ENCODE measurements at places on chromosomes 11 and 22.
A peak's percentile ranks its signal among the peaks of the same experiment; 100 is the strongest.

DNA sequence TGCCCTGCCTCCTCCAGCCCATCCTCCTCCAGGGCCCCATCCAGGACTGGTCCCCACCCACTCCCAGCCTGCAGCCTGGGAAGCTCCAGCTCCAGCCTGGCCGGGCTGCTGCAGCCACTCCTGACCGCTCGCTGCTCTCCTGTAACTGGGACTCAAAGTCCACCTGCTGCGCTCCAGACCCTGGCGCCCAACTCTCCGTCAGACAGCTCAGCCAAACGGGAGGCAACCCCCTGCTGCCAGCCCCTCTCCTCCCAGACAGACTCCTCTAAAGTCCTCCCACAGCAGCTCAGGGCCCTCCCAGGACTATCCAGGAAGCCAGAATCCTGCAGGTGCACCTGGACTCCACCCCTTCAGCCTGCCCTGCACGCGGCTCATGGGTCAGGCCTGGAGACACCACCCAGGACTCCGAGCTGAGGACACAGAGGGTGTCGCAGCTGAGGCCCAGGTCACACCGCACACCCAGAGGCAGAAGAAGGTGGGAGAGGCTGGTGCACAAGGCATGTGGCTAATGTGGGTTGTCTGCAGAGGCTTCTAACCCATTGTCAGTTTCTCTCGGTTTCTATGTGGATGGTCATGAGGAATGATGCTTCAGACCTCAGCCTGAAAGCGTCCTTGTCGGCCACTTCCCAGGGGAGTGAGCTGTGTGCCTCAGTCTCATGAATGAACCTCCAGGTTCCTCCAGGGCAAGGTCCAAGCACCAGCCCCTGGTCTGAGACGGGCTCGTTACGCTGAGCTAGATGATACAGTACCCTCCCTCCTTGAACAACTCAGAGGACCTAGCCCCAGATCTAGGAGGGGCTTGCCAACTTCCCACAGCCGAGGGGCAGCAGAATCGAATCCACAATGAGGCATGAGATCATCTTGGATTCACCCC is 1514.8 kb downstream of the TBC1D22A start:
- no peak for DNase-seq

DNA sequence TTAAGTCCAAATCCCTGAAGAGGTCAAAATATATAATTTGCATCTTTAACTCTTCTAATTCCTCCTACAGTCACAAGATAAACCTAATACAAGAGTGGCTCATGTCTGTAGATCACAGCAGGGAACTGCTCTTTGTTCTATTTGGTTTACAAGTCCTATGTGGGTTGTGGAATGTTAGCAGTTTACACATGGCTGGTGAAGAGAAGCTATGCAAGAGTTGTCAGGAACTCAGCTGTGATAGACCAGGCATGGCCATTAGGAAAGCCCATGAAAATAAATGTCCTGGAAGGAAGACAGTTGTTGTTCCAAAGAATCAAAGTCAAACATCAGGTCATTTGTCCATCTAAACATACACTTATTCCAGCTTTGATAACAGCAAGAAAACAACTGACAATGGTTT is 312.4 kb upstream of the PITPNB start:
- peak; percentile 78 for DNase-seq

DNA sequence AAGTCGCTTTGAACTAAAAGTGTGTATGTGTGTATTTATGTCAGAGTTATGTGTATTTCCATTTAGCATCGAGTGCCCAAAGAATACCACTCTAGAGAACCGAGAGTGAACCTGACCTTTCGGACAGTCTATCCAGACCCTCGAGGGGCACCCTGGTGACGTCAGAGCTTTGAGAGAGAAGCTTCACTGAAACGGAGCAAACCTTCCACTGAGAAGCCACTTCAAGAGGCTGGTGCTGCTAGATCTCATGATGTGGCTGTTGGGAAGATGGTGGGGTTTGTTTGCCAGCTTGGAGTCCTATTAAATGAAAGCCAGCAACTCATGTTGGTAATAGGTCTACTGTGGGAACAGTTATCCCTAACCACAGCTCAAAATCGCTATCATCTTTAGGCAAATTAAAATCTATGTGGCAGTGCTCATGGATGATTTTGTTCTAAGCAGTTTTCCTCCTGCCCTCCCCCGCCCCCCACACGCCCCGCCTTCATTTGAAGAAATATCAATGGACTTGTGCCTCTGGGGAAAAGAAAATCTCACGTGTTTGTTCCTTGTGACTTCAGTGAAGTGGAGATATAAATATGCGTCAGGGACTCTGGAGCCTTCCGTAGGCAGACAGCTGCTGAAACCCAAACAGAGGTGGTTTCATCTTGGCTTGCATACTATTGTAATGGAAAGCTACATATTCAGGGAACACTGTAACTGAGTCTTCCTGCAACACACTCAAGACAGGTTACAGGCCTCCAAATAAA is 22.4 kb upstream of the C11orf96 start:
- DNase-seq, result peak; percentile 82

DNA sequence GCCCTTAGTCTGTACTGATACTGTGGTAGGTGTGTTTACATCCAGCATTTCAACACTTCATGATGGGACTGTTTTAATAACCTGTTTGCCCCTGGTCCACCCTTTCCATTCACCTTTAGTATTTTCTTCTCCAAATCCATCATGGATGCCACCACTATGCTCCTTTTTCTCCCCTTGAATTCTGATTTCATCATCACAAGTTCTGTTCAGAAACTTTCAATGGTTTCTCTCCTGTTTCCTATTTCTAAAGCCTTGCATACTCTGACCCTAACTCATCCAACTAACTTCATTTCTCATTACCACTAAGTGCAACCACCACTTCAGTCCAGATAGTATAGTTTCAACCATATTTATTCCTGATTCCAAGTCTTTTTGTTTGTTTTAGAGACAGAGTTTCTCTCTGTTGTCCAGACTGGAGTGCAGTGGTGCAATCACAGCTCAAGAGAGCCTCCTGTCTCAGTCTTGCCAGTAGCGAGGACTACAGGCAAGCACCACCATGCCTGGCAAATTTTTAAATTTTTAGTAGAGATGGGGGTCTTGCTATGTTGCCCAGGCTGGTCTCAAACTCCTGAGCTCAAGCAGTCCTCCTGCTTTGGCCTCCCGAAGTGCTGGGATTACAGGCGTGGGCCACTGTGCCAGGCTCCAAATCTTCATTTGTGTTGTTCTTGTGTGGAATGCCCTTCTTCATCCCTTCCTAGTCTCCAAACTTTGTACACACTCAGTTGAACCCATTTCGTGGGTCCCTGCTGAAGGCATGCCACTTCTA is 1.2 kb upstream of the LIN7C start:
- DNase-seq, result no peak

- no peak for DNase-seq
Measured at GRCh38 chr11:66868082-66868725, 11.3 kb downstream of the LRFN4 start.

GRCh38 chr11:129637473-129637872 is 178.2 kb upstream of the TMEM45B start:
- DNase-seq, result no peak

- DNase-seq, result no peak
Measured at GRCh38 chr11:93080146-93080759, 110.8 kb downstream of the MTNR1B start.

- DNase-seq, result no peak
Measured at GRCh38 chr11:20712912-20713311, 43.5 kb downstream of the NELL1 start.

DNA sequence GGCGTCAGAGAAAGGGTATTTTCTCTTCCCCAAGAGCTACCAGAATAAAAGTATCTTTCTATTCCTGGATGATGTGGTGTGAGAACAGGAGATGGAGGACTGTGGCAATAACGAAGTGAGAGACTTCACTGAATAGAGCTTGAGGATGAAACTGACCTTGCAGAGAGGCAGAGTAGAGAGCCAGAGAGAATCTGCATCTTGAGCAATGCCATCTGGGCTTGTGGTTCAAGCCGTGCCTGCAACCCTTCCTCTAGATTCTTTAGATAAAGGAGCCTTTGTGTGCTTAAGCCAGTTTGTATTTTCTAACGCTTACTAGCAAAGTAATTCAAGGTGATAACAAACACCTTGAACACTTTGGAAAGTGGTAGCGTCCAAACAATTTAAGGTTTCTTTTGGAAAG is 2.2 kb downstream of the ME3 start:
- DNase-seq, result no peak

DNA sequence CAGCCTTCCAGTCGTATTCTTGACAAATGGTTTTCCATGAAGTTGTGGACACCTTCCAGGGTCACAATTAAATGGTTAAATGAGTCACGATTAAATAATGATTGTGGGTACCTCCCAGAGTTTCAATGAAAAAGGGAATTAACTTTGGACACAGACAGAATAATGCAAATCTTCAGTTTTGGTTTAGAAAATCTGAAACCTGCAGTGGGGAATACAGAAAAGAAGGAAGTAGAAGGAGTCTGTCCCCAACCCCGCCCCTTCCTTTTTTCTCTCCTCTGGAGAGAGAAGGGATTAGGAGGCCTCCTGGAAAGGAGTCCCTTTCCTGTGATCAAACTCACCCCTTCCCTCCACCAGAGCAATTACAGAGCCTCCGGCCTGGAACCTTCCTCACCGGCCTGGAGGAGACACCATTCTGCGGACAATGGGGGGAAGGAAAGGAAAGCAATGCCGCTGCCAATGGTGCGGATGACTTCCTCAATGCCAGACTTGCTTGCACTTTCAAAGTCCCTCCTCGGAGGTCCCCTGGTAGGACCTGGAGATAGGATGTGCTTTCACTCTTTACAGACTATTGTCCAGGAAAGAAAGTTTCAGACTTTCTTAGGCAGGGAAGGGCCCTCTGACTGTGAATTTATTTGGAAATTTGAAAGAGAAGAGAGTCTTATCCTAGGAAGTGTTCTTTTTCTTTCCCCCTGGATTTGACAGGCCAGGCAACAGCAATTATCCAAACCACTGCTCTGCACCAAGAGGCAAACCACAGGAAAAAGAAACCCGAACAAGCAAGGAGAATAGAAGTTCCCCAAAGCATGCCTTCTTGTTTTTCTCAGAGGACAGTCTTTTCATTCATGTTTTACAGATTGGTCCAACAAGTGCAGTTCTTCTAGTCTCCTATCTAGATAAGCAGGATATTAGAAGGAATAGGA is 86.8 kb downstream of the PTPRJ start:
- no peak for DNase-seq

DNA sequence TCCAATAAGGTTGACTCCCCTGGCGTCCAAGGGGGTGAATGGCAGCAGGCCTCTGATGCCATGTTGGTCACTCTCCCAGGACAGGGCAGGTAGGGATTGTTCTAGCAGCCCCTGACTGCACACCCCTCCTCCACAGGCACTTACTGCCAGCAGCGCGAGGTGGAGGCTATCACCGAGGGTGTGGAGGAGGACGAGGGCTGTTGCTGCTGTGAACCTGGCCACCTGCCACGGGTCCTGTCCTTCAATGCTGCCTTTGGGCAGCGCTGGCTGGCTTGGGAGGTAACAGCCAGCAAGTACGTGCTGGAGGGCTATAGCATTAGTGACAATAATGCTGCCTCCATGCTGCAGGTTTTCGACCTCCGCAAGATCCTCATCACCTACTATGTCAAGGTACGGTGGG is 7.7 kb upstream of the SIPA1 start:
- no peak for DNase-seq

DNA sequence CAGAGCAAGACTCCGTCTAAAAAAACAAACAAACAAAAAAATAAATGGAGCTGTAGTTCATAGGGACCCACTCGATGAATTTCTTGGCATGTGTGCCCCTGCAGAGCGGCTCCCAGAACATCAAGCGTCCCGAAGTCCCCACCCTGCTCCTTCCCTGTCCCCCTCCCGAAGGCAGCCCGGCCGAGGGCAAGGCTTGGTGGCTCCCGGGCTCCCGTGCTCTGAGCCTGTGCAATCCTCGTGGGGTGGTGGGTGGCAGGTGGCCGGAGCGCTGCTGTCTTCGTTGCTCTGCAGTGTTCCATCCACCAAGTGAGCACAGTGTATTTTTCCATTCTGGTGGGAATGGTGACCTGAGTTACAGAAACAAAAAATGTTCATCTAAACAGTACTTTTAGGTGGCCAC is 33.5 kb upstream of the GAL start:
- DNase-seq, result no peak

DNA sequence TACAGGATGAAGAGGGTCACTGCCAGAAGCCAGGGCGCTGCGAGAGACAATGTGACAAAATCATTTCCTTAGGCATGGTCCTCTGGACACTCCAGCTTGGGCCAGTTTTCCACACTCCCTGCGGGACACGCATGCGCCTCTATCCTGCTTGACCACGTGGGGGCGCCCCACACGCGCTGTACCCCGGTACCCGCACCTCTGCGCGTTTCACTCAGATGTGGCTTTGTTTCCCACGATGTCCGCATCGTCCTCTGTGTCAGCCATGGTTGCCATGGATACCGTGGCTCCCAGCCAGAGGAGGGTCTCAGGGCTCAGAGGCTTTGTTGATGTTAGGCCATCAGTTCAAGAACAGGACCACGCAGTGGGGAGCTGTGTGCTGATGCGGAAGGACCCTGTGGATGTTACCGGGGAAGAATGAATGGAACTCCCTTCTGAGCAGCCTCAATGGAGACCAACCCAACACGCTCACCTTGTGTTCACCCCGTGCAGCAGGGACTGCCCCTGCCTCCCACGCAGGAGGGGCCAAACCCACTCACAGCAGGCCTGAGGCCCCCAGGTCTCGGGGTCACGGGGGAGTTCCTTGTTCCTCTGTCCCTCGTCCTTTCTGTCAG is 101.1 kb upstream of the SLC22A12 start:
- peak; percentile 10 for DNase-seq

DNA sequence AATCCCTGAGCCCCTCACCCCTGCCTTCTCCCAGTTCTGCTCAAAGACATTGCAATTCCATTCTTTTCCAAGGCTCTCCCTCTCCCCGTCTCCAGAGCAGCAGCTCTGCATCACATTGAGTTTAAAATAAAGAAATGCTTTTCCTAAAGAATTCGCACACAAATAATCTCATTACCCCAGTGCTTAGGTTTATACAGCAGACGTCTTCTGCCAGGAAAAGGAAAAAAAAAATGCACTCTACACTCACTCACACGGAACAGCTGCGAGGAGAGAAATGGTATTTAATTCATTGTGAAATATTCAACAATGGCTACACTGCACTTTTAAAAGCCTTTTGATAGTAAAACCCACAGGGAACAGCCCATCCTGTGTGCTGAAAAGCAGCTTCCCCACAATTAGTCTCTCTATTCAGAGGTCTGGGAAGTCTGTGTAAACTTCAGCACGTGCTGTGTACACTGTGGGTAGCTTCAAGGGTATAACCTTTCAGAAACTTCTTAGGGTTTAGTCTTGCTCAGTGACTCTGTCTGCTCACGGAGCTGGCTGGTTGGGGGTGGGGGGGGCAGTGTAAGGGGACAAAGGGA is 42.8 kb downstream of the ETS1 start:
- peak; percentile 58 for DNase-seq

DNA sequence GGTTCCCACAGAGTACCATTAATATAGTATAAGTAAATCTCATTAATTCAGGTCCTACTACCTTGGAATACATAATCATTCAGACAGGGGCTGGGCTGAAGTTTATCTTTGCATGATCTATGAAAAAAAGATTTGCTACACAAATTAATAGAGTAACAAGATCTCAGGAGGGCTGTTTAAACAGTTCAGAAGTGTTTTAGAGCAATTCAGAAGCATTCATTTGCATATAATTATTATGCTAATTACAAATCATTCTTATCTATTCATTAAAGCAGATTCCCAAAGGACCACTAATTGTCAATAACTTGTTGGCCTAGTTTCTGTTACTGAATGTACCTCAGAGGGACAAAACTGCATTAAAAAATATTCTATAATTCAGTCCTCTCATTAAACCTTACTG is 40.5 kb downstream of the PITPNB start:
- no peak for DNase-seq

- no peak for DNase-seq
Measured at GRCh38 chr11:20536784-20537183, 62.6 kb upstream of the SLC6A5 start.
